ENCODE measurements at places on chromosomes 4 and X.

- no peak for DNase-seq
Measured at GRCh38 chr4:112063260-112063659, 82.0 kb upstream of the FAM241A start.

GRCh38 chr4:185886832-185887524, 75.0 kb upstream of the SORBS2 start:
- DNase-seq: no peak

- DNase-seq: no peak
Measured at GRCh38 chr4:139514382-139515059, 41.5 kb downstream of the SETD7 start.

DNA sequence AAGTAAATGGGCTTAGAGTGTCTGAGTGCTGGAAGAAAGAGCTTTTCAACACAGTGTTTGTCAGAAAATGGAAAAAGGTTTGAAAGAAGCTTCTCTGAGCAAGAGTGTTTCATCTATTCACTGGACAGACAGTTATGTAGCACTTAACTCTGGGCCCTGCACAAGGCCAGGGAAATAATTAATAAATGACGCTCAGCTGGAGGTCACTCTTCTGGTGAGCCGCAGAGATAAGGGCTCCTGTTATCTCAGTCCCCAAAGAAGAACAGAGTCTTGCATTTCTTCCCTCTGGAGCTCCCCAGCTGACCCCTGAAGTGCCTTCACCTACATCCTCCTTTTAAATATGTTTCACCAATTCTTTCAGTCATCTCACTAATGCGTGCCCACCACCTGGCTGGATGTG, 90.4 kb downstream of the SLC16A2 start:
- DNase-seq: no peak

- no peak for DNase-seq
Measured at GRCh38 chrX:123756320-123756719, 23.5 kb upstream of the THOC2 start.

DNA sequence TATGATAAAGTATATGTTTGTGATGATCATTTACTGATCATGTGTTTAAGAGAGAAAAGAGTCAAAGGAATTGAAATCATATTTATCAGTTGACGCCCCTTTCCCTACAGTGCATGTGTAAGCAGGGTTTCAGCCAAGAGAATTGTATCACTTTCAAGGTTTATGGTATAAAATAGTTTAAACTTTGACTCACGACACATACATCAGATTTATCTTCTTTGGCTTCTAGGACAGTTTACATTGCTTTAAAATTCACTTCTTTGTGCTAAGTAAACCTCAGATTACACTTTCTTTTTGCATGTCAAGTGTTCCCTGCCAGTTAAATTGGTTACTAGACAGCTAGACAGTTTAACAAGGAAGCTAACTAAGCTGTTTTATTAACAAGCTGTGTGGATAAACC, 86.3 kb upstream of the MYOZ2 start:
- no peak for DNase-seq

DNA sequence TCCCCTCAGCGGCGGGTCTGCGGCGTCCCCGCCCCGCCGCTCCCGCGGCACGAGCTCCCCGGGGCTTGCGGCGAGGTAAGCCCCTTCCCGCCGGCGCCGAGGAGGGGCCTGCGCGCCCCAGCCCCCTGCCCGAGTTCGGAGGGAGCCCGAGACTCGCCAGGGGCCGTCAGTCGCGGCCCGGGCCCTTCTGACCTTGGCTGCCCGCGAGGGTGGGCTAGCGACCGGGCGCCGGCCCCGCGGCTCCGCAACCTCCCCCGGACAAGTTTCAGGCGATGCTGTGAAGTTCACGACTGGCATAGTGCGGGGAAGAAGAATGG, 554 bp downstream of the CDKL5 start:
- no peak for DNase-seq

GRCh38 chr4:38309471-38309870, 349.3 kb downstream of the PTTG2 start:
- DNase-seq: no peak

DNA sequence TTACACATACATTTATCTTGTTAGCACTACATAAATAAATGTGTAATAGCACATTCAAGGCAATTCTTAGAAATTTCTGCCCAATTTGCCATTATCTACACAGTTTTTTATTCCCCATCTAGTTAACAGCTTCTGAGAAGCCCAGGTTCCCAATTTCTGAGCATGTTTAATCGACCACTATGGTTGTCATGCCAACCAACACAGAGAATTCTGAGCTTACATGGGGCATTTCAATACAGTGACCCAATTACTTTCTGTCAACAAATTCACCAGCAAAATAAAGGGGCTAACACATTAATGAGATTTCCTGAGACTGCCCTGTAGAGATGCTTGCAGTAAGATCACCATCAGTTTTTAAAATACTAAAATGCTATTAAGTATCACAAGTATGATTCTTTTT, 22.0 kb downstream of the GPM6A start:
- no peak for DNase-seq

GRCh38 chrX:47483306-47484268, 565 bp upstream of the ZNF41 start:
- no peak for DNase-seq

DNA sequence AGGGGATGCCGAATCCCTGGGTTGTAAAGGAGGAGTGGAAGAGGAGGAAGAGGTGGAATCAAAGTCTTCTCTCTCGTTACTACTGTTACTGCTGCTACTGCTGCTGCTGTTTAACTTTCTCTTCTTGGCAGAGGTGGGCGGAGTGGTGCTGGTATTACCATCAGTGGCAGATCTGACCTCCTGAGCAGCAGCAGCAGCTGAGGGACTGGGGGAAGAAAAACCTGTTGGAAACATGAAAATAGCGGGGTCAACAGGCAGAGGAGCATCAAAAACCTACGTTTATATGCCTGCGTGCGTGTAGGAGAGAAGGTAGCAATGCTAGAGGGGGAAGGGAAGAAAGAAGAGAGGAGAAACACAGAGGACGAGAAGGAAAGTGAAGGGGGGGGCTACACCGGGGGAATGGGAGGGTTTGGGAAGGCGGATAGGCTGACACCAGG, 339 bp downstream of the CUL4B start:
- DNase-seq: peak; percentile 25

GRCh38 chrX:72621625-72622485, 49.2 kb upstream of the HDAC8 start:
- DNase-seq: no peak

DNA sequence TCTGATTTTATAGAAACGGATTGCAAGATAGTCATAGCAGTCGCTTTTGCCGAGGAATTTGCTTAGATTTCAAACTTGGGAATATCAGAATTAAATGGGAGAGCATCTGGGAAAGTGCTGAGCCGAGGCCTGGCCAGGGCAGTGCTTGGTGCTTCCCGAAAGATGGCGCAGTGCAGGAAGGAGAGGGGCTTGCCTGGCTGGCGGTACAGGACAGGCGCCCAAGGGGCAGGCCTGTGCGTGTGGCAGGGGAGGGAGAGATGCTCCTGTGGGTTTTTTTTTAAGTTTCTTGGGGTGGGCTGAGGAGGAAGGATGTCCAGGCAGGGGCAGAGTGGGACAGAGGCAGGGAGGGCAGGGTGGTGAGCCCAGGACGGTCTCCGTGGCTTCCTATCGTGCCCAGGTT, 241.1 kb downstream of the AFAP1 start:
- DNase-seq: no peak

DNA sequence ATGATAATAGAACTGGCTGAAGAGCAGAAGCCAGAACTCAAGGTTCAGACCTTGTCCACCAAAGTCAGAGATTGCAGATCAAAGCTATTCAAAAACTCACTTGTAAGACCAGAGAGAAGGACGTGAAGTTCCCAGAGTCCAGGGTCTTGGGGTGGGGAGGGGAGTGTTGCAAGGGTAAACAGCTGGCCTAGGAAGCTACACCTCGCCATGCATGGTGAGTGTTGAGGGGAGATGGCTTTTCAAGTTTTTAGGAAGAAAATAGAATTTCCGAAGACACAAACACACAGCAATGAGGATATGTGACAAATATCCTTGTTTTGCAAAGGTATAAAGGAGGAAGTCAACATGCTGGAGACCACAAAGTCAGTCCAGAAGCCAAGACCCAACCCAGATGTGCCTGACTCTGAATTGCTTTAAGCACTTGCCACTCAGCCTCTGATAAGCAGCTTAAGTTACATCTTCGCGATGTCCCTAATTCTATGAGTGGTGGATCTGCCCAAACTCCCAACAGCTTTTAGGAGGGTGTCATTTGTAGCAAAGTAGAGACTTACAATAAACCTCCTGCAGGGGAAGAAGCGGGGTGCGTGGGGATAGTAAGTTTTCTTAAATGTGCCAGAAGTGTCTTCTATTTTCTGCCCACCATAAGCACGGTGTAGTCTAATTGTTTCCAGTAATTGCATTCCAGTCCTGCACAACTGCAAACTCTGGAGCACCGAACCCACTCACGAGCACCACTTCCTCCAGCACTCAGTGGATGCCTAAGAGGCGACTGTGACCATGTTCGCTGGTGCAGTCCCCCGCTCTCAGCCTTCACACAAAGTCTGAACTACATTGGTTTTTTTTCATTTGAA, 26.5 kb downstream of the HAND2 start:
- no peak for DNase-seq

GRCh38 chrX:21905313-21905712, 35.2 kb upstream of the SMS start:
- DNase-seq: no peak

- no peak for DNase-seq
Measured at GRCh38 chrX:116317409-116317808, 119.0 kb upstream of the SLC6A14 start.

- no peak for DNase-seq
Measured at GRCh38 chrX:124289443-124289842, 43.0 kb upstream of the TEX13D start.

- no peak for DNase-seq
Measured at GRCh38 chr4:33931026-33931425, 2313.3 kb downstream of the ARAP2 start.

GRCh38 chr4:103786014-103786413, 66.2 kb upstream of the TACR3 start:
- no peak for DNase-seq

GRCh38 chr4:4990857-4991540, 28.3 kb downstream of the CYTL1 start:
- DNase-seq: no peak

GRCh38 chrX:12149670-12150407, 11.6 kb downstream of the FRMPD4 start:
- DNase-seq: no peak

GRCh38 chr4:36011381-36011780, 232.9 kb downstream of the ARAP2 start:
- DNase-seq: no peak

DNA sequence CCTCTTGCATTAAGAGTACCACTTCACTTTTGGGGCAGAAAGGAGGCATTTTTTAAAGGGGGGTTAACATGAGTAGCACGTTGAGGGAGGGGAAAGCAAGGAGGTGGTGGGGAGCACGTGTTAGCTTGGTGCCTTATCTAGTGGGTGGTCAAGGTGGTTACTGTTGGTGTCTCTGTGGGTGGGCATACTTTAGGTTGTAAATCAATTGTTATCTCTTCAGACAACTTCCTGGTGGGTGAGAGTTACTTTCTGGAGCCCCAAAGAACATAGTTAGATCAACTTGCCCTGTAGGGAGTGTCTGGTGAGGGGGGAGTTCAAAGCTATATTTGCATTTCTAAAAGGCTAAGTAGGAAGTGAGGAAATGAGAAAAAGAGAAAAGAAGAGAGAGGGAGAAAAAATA, 297.7 kb upstream of the CLNK start:
- no peak for DNase-seq

- DNase-seq: peak; percentile 87
Measured at GRCh38 chr4:84582302-84582987, 482 bp upstream of the CDS1 start.

GRCh38 chrX:22383988-22384387, 111.3 kb downstream of the CBLL2 start:
- no peak for DNase-seq

DNA sequence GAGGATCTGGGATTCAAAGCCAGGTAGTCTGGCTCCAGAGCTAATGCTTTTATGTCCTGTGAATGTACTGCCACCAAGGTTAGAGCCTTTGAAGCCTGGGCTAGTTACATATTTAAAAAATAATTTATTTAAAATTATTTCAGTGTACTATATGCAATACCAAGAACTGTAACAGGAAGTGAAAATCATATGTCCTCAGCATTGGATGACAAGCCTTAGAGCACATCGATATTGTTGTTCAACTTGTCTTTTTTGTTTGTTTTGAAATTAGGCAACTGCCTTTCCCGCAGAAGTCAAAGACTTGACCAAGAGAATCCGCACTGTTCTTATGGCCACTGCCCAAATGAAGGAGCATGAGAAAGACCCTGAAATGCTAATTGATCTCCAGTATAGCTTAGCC, 73.1 kb upstream of the IL13RA1 start:
- no peak for DNase-seq

- DNase-seq: no peak
Measured at GRCh38 chr4:114249561-114249960, 270.1 kb upstream of the ARSJ start.

GRCh38 chr4:136768925-136769275, 763.4 kb downstream of the PCDH18 start:
- no peak for DNase-seq

- no peak for DNase-seq
Measured at GRCh38 chr4:23135792-23136645, 443.3 kb downstream of the GBA3 start.

- DNase-seq: no peak
Measured at GRCh38 chrX:119247702-119248101, 11.6 kb downstream of the PGRMC1 start.

GRCh38 chrX:42399632-42400024, 378.3 kb downstream of the PPP1R2C start:
- DNase-seq: no peak

DNA sequence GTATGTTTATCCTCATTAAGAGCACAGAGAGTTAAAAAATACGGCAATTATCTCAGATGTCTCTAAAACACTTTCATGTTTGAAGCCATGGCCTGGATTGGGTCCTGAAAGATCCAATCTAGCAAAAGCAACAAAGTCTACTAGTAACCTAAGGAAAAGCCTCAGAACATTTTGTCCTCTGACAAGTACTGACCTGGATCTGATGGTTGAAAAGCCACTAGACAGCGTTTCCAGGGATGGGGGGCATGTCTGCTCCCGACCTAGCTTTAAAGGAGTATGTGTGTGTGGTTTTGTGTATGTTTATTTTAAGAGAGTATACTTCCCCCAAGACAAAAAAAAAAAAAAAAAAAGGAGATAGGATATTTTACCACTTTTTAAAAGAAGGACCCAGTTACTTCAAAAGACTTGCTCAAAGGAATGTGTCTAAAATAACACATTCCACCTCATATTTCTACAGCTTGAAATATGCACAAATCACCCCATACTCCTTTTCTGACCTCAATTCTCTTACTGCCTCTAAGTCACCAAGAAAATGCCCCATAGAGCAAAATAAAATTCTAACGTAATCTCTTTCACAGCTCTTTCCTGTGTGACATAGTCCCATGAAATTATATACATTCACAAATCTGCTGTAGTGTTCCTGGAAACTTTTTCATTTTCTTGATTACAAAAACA, 189.0 kb upstream of the TTC29 start:
- DNase-seq: no peak

DNA sequence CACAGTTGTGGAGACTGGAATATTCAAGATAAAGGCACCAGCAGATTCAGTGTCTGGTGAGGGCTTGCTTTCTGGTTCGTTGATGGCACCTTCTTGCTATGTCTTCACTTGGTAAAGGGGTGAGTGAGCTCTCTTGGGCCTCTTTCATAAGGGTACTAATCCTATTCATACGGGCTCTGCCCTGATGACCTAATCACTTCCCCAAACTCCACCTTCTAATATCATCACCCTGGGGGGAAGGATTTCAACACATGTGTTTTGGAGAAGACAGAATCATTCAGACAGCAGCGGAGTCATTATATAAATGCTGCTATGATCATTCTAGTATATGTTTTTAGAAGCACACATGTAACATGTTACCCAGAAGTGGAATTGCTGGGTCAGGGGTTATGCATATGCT, 295.3 kb upstream of the CTSO start:
- DNase-seq: no peak

- DNase-seq: no peak
Measured at GRCh38 chr4:7127576-7127975, 59.7 kb upstream of the GRPEL1 start.
